Tibial artery (tissue), 4 donors: ENCODE measurements at places on chromosomes 11 and 22.

DNA sequence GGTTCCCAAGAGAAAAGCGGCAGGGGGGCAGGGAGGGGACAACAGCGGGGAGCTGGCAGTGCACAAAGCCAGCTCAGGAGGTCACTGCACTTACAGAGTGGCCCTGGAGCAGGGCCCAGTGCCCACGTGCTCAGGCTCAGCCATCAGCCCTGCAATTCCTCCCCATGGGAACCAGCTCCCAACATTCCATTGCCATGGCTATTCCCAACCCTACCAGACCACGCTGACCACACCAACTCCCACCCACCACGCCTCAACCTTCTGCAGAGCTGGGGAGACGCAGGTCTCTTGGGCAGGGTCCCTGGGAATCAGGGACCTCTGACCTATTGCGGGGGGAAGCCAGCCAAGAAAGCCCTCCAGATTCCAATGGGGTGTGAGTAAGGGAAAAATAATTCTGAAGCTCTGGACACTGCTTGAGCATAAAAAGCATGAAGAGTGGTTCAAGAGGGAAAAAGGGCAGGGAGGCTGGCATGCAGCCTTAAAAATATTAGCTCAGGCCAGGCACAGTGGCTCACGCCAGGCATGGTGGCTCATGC is 38.3 kb upstream of the TFIP11 start:
- DNase-seq = peak; percentile 52

- DNase-seq = no peak
Measured at GRCh38 chr22:19068784-19069271, 53.4 kb downstream of the DGCR2 start.

- no peak for DNase-seq
Measured at GRCh38 chr22:35542157-35542938, 1.7 kb downstream of the RASD2 start.

- DNase-seq = no peak
Measured at GRCh38 chr11:103920933-103921332, 115.5 kb upstream of the DDI1 start.

GRCh38 chr11:8248786-8249185 is 14.9 kb downstream of the LMO1 start:
- no peak for DNase-seq

- no peak for DNase-seq
Measured at GRCh38 chr22:49942565-49943404, 17.8 kb upstream of the PIM3 start.

DNA sequence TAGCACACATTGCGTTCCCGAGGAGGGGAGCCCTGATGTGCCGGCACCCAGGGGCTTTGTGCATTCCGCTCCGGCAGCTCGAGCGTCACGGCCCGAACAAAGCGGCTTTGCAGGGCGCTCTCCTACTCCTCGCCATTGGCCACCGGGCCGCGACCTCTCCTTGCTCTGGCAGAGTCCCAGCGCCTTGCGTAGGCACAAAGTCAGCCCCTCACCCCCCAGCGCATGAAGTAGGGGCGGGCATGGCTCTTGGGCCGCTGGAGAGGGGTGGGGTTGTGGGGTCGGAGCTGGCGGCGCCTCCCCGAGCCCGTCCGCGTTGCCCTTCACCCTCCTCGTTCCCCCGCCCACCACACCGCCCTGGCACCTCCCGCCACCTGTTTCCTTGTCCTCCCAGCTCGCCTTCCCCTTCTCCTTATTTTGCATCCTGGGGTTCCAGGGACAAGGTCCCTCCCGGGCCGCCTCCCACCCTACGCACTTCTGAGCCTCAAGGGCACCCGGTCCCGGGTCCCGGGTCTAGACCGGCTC is 753 bp upstream of the PPARA start:
- peak; percentile 51 for DNase-seq

DNA sequence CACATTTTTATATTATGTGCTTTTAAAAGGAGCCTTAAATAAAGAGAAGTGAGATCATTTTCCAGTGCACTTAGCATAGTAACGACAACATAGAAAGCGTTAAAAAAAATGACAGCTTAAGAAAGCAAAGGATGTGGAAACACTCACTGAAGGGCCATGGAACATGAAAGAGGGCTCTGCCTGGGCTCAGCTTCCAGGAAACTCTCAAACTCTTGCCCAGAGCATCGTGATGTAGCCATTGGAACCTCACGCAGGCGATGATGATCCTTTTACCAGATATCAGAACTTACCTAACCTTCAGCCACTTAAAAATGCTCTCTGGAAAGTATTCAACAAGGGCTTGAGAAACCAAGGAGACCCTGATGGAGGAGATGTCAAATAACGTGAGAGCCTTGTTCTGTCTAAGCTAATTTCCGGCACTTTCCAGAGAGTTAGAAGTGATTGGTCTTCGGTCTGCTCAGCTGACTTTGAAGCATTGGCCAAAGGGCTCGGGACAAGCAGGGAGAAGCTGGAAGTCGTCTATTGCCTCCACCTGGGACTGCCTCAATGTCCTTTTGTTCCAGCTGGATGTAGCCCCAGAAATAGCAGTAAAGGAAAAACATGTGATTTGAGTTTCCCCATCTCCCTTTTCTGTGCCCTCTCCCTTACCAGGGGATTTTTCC is 21.5 kb upstream of the ETS1 start:
- no peak for DNase-seq

DNA sequence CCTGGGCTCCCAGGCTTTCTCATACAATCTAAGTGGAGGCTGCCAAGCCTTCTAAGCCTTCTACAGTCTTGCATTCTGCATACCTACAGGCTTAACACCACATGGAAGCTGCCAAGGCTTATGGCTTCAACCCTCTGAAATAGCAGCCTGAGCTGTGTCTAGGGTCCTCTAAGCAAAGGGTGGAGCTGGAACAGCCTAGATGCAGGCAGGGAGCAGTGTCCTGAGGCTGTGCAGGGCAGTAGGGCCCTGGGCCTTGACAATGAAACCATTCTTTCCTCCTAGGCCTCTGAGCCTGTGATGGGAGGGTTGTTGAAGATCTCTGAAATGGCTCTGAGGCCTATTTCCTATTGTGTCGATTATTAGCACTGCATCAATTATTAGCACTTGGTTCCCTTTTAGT is 150.9 kb upstream of the GRK3 start:
- DNase-seq = no peak

GRCh38 chr11:62273789-62274275 is 3.9 kb downstream of the SCGB2A2 start:
- DNase-seq = no peak

GRCh38 chr11:62832336-62833234 is at the start of gene TEX54:
Gene TEX54 (minus strand): TSS chr11:62832841.
- no peak for DNase-seq

DNA sequence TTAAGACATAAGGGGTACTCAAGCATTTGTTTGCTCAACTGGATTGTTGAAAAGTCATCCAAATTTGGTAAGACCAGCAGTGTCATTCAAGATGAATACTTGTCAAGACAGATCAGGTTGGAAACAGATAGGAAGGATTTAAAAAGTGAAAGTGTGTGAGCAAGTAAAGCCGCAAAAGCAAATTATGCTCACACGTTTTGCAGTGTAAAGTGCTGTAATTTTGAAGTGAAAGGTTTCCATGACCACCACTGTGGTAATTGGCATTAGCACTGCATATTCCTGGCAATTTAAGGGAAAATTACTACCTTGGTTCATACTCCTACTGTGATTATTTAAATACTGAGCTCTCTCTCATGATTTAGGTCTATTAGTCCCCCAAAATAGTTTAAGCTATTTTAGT is 704.1 kb upstream of the CCDC179 start:
- DNase-seq = no peak

GRCh38 chr11:62644220-62644619 is 2.2 kb downstream of the GANAB start:
- DNase-seq = no peak

DNA sequence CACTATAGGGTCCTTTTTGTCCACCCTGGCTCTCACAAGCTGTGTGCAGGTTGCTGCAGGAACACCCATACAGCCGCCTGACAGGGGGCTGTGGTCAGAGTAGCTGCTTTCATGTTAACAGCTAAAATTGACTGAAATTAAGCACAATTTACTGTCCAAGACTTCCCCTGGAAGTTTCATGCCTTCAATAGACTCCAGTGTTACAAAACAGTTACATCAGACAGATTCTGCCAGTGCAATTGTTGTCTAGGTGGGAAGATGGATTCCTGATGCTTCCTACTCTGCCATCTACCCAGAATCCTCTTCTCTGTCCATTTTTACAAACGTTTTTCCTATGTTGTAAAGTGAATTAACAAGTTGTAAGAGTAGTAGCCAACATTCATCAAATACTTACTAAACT is 5.3 kb upstream of the TSKU start:
- no peak for DNase-seq

DNA sequence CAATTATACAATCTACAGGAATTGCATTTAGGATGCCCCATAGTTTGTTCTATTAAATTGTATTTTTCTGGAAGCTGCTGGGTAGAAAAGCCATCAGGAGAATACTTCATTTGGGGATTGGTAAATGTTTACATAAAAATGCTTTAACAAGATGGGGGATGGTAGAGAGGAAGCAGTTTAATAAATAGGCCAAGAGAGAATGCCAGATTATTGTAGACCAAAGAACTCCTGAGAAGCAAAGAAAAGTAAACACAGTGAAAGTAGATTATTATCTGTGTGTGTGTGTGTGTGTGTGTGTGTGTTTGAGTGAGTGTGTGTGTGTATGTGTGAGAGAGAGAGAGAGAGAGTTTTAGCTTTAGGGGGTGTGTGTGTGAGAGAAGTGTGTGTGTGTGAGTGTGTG is 820.4 kb upstream of the CCDC90B start:
- no peak for DNase-seq

GRCh38 chr11:120256178-120256577 is 16.2 kb downstream of the POU2F3 start:
- DNase-seq = no peak

GRCh38 chr11:127651888-127652221 is 651.3 kb upstream of the KIRREL3 start:
- no peak for DNase-seq

DNA sequence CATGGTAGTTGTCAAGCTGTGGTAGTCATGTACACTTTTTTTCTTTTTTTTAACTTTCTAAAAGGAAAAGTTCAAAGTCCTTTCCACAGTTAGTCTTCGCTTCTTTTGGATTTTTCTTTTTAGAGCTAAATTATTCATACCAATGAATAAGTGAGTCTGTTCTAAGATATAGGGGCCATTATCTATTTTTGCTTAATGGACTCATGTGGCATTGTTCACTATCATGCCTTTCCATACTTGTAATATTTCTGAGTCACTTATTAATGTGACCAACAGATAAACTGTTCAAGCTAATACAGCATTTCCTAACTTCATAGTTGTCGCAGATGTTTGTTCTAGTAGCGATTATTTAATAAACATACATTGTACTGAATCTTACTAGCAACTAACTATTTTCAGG is 8.0 kb upstream of the B3GNT6 start:
- DNase-seq = no peak

GRCh38 chr22:17896586-17896985 is 122.3 kb upstream of the BID start:
- no peak for DNase-seq

DNA sequence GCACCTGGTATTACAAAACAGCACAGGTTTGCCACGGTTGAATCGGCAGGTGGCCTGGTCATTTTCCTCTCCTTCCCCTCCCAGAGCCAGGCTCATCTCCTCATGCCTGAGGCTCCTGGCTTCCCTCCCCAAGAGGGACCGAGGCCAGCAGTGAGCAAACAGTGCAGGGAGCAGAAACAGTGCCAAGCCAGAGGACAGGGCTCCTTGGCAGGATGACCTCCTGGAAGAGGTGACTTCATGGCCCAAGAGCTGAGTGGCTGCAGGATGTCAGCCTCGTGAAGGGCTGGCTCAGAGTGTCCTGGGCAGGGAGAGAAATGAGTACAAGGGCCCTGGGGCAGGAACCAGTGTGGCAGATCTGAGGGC is 22.8 kb upstream of the PPFIA1 start:
- DNase-seq = no peak

- DNase-seq = no peak
Measured at GRCh38 chr11:110308071-110308470, 11.7 kb upstream of the RDX start.

- no peak for DNase-seq
Measured at GRCh38 chr11:1490651-1491050, 4.1 kb upstream of the MOB2 start.

DNA sequence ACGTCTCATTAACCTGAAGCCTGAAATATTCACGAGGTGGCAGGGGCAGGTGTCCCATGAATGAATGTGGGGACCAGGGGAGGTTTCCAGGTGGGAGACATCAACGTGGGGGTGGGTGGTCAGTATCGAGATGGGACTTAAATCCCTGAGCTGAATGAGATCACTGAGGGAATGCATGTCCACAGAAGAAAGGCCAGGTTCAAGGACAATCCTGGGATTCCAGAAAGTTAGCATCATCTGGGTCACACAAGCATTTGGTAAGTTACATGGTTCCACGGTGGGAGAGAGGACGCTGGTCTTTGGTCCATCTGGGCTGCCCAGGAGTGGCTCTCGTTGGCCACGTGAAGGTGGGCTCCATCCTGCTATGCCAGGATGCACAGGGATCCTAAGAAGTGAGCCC is 22.7 kb upstream of the CCND1 start:
- DNase-seq = no peak

GRCh38 chr11:67001332-67001731 is 21.6 kb upstream of the SYT12 start:
- no peak for DNase-seq

DNA sequence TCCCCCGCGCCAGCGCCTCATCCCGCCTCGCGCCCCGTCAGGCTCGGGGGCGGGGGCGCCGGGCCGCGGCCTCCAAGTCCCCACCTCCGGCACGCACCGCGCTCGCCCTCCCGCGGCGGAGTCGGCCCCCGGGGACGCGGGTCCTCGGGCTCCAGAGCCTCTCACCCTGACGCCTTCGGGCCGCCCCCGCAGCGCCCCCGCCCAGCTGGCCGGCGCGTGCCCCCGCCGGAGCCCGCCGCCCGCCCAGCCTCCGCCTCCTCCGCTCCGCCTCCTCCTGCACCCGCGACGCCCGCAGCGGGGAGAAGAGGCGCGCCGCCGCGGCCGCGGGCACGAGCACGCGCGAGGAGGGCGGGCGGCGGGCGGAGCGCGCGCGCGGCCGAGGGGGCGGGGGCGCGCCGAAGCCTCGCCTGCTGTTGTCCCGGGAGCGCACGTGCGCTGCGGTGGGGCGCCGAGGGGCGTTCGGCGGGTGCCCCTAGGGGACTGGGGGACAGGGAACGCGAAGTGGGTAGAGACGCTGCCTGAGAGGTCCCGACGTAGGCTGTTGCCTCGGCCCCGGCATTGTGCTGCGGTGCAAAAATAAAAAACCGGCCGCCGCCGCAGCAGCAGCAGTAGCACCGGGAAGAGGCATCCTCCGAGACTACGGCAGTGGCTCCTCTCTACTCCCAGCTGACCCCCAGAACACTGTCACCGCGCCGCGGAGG is 87.4 kb upstream of the ARHGAP32 start:
- DNase-seq = peak; percentile 68

- DNase-seq = no peak
Measured at GRCh38 chr11:104467404-104467803, 303.5 kb upstream of the PDGFD start.
